ENCODE measurements at places on chromosomes 12 and 14.

- no peak for DNase-seq
Measured at GRCh38 chr12:59173695-59174094, 253.4 kb upstream of the LRIG3 start.

DNA sequence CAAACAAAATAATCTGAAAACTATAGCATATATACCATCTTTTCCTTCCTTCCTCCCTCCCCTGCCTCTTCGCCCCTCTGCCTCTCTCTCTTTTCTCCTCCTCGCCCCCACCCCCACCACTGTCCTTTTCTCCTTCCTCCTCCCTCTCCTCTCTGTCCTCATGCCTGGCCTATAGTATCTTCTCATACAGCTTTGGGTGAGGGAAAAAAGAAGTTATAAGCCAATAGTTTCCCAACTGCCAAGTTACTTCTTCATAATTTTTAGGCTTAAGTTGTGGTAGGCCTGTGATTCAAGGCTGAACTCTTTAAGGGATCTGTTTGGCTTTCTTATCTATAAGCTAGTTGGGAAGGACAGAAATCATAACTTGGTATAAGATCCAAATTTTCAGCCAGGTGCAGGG is 9.1 kb downstream of the TMED10 start:
- no peak for DNase-seq

DNA sequence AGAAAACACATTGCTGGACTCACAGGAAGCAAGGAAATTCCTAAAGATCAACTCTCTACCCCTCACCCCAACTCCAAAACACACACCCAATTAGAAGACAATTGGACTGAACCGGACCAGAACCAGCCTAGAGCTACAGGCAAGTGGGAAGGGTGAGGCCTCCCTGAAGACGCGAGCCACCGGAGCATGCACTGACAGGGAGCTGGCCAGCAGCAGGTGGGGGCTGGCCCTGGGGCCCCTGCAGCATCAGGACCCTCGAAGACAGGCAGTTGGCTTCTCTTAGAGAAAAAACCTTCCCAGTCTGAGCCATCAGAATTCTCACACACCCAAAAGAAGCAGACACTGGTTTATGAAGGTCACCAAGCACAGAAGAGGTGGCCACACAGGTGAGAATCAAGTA is 209.5 kb upstream of the DIO3 start:
- DNase-seq, result no peak

DNA sequence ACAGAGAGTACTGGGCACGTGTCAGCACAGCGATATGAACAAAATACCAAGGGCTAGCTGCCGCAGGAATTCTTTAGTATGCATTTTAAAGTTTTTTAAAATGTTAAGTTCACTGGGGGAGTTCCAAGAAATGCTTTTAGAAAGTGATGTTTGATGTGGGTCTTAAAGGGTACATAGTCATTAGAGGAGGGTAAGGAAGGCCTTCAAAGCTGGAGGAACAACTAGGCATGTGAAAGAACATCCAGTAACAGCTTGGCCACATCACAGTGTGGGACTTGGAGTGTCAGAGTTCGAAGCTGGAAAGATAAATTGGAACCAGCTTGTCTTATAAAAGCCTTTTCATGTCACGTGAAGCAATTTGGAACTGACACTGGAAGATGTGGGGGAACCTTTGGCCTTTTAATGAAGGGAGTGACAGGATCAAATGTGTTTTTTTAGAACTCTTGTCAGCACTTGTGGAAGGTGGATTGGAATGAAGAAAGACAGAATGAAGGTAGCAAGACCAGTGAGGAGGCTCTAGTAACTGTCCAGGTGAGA is 57.7 kb downstream of the WDR20 start:
- DNase-seq, result no peak

GRCh38 chr12:39033782-39034181 is 128.4 kb upstream of the CPNE8 start:
- no peak for DNase-seq

DNA sequence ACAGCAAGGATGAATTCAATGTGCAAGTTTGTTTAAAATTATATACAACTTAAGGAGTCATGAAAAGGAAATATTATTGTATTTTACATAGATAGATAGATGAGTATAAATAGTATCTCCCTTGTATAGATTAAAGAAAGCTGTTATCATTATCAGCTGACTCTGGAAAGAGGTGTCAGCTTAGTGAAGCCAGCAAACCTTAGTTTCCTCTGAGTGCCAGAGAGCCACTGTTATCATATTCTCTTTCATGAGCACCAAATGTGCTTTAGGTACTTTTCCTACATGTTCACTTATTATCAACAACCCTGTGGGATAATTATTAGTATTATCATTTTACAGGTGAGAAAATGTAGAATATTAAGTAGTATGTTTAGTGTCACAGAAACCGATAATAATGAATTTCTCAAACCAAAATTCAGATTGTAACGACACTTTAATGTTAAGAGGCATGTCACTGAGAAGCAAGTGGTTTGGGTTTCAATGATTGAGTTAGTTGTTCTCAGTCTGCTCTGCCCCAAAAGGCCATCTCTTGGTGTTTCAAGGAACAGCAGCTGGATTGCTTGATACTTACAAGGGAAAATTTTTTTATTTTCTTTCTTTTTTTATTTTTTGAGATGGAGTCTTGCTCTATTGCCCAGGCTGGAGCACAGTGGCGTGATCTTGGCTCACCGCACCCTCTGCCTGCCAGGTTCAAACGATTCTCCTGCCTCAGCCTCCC is 53.7 kb downstream of the PLEKHA5 start:
- no peak for DNase-seq

- no peak for DNase-seq
Measured at GRCh38 chr12:40942326-40942725, 245.8 kb upstream of the PDZRN4 start.

DNA sequence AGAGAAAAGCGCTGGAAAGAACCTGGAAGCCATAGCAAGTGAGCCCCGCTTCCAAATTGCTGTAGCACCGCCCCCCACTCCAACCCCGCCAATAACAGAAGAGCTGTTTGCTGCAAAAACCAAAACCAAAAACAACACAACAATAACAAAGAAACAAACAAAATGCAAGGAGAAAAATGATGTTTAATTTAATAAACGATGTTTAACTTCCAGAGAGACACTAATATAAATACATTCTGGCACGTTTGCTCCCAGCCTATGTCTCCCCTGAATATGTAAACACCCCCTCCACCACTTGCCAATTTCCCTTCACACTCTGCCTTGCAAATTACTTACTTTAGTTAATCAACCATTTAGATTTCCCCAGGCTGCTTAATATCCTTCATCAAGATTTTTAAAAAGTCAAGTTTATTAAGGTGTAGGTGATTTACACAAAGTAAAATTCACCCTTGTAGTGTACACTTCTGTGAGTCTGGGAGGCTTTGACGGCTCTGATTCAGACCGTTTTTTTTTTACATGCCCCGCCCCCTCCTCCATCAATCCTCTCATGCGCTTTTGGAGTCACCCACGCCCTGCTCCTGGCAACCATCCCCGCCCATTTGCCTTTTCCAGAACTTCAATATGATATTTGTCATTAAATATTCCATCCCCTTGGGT is 482 bp upstream of the IFI27L2 start:
- DNase-seq, result no peak

DNA sequence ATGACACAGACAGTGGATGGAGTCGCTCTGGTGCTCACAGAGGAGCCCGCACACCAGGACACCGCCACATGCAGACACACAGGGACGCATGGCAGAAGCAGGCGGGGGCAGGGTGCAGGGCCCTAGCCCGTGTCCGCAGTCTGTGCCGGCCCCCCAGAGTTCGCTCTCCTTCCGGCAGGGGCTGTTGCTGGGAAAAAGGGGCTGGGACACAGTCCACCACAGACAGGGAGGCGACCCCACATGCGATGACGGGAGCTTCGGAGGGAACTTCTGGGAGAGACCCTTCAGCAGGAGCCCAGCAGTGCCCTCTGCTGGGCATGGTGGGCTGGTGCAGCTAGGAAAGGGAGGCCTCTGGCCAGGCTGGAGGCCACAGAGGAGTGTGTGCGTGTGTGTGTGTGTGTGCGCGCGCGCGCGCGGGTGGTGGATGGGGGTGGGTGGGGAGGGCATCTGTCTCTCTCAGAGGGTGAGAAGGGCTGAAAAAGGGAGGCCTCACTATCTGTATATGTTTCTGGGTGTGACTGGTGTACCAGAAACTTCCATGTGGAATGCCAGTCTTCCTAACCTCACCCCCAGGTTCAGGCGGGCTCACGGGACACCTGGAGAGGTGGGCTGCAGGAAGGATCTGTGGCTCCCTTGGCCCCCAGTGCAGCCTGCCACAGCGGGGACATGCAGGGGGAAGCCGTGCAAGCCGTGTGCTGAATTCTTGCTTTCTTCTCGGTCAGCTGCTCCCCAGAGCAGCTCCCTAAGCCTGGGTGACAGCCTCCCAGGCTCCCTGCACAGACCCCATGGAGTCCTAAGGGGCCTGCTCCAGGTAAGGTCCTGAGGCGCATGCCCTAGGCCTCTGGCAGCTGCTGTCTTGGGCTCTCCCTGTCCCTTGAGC is 60.7 kb downstream of the PLEKHG3 start:
- DNase-seq, result no peak

DNA sequence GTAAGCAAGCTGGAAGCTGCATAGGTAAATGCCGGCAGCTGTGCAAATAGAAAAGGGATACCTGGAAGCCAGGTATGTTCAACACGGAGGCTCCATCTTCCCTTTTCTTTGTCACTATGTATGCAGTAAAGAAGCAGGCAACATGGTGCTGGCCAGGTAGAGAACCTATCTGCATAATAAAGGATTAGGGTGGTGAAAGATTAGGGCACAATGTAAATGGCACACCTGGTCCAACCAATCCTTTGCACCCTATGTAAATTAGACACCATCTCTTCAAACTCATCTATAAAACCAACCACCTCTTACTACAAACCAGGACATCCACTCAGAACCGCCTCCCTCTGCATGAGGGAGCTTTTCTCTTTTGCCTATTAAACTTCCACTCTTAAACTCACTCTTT is 32.3 kb downstream of the RPS29 start:
- DNase-seq, result no peak

DNA sequence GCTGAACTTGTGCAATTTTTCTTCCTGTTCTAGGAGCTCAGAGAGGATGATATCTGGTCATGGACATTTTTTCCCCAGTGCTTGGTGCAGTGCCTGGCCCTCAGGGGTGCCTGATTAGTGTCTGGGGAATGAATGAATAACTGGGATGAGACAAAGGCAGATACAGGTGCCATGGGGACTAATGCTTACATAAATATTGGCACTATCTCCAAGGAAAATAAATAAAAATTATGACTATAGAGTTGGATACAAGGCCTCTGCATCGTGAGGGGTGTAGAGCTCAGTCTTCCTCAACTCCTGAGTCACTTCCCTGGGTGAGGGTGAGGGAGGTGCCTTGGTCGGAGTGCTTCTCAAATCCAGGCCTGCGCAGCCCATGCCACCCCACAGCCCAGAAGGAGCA is 188.6 kb downstream of the KCNA5 start:
- DNase-seq, result no peak

- DNase-seq, result no peak
Measured at GRCh38 chr12:68454892-68455291, 122.7 kb upstream of the MDM1 start.

DNA sequence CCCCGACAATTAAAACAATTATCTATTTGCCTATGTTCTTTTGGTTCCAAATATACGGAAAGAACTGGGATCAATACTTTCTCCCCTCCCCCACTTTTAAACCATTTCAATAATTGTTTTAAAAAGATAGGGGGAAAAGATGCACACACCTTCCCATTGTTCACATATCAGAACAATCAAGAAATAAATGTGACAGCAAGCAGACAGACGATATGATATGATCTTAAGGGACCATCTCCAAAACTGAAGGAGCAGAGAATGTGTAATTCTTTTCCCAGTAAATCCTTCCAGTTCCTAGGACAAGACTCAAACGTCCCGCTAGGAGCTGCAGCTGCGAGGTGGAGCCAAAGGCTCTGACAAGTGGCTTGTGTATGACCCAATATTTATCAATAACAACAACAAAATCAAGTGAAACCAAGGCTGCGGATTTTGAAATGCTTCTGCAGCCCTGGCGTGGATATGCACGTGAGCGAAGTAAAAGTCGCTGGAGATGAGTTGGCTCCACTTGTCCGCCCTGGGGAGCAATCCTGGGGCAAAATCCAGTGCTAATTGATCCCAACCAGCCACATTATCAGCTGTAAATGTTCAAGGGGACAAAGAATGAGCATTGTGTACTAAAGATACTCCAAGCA is 8.2 kb upstream of the FOXG1 start:
- no peak for DNase-seq

DNA sequence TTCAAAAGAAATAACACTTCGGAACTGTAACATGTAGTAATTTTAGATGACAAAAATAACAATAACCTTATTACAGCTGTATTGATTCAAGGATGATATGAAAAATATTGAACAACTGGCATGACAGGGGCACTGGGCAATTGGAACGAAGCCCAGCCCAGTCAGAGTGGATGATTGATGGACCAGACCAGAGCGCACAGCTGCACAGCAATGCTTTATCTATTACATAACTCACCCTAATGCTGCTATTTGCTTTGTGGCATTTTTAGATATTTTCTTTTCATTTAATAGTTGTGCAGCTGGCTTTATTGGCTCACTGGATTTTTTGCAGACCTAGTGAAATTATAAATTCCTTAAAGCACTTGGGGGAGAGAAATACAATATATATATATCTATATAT is 26.9 kb upstream of the FERMT2 start:
- DNase-seq, result no peak

GRCh38 chr12:22860926-22861325 is 236.0 kb downstream of the ETNK1 start:
- no peak for DNase-seq

- DNase-seq, result no peak
Measured at GRCh38 chr12:30417697-30418231, 277.9 kb downstream of the IPO8 start.

- no peak for DNase-seq
Measured at GRCh38 chr14:104201063-104201462, 62.7 kb downstream of the KIF26A start.

DNA sequence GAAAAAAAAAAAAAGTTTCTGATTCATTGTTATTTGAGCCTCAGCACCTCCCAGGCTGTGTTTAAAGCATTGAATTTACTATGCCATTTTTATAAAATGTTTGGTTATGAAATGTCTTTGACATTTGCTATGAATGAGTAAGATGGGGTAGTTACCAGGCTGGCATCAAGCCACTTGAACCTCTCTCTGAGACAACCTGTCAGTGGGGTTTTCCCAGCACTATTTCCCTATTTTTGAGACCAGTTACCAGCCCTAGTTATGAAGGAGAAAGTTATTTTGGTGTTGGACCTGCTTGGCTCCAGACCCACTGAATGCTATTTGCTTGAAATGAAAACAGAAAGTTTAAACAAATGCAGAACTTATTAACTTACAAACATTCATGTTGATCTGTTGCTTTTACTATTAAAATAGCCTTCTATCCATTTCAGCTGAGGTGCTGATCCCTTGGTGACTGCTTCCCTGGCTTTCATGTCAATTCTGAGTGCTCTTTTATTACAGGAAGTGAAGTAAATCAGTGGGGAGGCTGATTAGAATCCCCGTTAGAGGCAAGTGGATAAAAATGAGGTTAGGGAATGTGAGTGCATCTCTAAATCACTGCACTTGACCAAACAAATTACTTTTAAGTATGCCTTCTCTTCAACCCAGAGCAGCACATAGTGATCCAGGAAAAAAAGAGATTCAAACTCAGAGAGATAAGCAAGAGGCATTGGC is 37.8 kb downstream of the LLPH start:
- DNase-seq, result no peak

GRCh38 chr12:1723721-1724120 is 32.9 kb downstream of the ADIPOR2 start:
- DNase-seq, result no peak

Data from pulmonary artery endothelial cell (primary cell).